ENCODE measurements at places on chromosomes 3 and 15. TPM values are rescaled to one million over a fixed set of nuclear protein-coding genes. Genes with fewer than 3 reads are reported as not detected.

DNA sequence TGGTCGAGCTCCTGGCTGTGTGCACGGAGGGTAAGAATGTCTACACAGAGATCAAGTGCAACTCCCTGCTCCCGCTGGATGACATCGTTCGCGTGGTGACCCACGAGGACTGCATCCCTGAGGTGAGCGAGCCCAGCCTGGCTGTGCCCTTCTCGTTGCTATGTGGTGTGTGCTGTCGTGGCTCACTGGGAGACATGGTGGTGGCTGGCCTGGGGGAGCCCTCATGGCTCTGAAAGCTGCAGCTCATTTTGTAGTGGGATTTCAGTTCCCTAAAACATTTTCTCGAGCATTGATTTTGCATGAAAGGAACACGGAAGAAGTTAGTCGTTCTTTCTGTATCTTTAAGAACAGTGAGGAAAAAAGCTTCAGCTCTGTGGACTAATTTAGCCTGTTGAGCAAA, 200.5 kb downstream of the ITPR1 start:
- no peak overlapping the region for H3K27ac ChIP-seq
- H3K36me3 ChIP-seq, result no peaks in the 10 kb centered on the region
- H3K4me1 ChIP-seq, result peaks cover 25% of the 10 kb centered on the region
- no peak for DNase-seq
- no peak overlapping the region for H3K4me3 ChIP-seq

- 0 out of 2 replicates have a peak overlapping the region, but pooled peaks have one; percentile 82 for H3K27ac ChIP-seq
- H3K4me3 ChIP-seq, result peak overlapping the region; percentile 37
- H3K4me1 ChIP-seq, result peaks cover 33% of the 10 kb centered on the region
- no peaks in the 10 kb centered on the region for H3K27me3 ChIP-seq
Observed at GRCh38 chr3:184715943-184716621, 4.2 kb upstream of the MAGEF1 start.

DNA sequence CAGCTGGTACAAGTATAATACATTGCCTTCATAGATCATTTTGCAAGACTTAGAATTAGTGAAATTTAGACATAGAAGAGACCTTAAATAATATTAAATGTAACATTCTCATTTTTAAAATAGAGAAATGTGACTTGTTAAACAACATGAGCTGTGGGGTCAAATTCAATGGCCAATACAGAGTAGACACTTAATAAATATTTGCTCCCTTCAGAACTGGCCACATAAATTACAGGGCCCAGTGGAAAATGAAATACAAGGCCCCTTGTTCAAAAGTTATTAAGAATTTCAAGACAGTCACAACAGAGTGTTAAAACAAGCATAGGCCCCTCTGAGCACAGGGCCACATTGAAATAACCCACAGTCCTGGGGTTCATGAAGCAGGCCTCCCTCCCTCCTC, 58.1 kb upstream of the PHLDB2 start:
- DNase-seq, result no peak
- no peak overlapping the region for H3K27ac ChIP-seq
- no peaks in the 10 kb centered on the region for H3K27me3 ChIP-seq
- no peak overlapping the region for H3K4me3 ChIP-seq
- H3K36me3 ChIP-seq, result no peaks in the 10 kb centered on the region
- H3K4me1 ChIP-seq, result no peaks in the 10 kb centered on the region

DNA sequence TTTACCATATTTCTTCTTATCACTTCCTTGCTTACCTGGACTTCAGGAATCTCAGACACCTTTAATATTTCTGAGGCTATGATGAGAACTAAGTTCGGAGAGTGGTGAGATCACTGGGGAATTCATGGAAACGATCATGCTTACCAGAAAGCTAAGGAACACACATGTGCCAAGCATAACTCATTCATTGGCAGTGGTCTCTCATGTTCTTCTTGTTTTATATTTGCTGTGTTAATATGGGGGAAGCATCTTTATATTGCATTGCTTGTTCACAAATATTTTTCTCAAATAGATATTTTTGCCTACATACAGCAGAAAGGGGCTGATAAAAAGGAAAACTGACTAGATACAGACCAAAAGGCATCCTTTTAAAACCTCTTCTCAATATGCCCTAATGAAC, 55.8 kb downstream of the COL6A6 start:
- no peak overlapping the region for H3K4me3 ChIP-seq
- no peaks in the 10 kb centered on the region for H3K27me3 ChIP-seq
- H3K27ac ChIP-seq, result no peak overlapping the region

DNA sequence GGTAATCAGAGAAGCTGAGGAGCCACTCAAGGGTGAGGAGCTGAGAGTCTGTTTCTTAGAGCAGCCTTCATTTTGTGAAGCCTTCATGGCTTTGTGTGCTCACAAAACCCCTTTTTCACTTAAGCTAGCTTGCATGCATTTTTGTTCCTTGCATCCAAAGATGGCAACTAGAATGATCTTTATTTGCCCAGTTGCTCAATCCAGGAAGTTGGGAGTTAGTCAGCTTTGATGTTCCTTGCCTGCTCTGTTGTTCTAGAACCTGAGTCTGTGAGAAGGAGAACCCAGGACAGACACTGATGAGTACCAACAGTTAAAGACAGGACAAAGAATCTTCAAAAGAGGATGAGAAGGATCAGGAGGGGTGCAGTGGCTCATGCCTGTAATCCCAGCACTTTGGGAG, 81.8 kb downstream of the IL20RB start:
- no peaks in the 10 kb centered on the region for H3K36me3 ChIP-seq
- no peak overlapping the region for H3K27ac ChIP-seq
- H3K27me3 ChIP-seq, result no peaks in the 10 kb centered on the region
- H3K4me1 ChIP-seq, result peaks cover 9% of the 10 kb centered on the region

GRCh38 chr15:70557521-70558258, 205.7 kb downstream of the UACA start:
- H3K27me3 ChIP-seq, result no peaks in the 10 kb centered on the region
- H3K36me3 ChIP-seq, result no peaks in the 10 kb centered on the region
- no peak overlapping the region for H3K27ac ChIP-seq
- no peaks in the 10 kb centered on the region for H3K4me1 ChIP-seq
- DNase-seq, result no peak

DNA sequence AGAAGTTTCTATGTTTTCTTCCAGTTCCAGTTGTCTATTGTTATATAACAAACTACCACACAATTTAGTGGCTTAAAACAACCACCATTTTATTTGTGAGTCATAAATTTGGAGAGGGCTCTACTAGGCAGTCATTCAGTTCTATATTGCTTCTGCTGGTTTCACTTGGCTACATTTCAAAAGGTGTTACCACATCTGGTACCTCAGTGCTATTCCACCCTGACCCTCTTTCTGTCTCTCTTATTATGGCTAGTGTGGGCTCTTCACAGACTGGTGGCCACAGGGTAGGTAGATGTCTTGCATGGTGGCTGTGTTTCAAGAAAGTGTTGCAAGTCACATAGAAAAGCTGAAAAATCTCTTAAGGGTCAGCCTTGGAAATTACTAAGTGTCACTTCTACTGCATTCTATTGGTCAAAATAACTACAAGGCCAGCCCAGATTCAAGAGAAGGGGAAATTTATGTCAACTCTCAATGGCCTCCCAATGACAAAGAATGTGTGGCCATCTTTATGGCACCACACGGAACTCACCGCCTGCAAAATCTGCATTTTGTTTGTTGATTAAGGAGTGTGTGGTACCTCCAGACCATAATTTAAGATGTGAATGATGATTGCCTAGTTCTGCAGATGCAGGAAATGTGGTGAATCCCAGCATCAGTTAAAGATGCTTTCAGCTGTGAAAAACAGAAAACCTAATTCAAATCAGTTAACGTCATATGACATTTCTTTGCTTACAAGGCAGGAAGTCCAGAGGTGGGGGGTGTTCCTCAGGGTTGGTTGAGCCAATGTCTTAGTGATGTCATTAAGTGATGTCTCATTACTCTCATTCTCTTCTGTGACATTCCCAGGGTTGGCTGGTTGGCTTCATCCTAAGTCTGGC, 105.8 kb upstream of the RASGRP1 start:
- 0 out of 2 replicates have a peak, but pooled peaks cover 6% of the 10 kb centered on the region for H3K4me1 ChIP-seq
- H3K4me3 ChIP-seq, result no peak overlapping the region
- H3K27me3 ChIP-seq, result no peaks in the 10 kb centered on the region
- no peak for DNase-seq
- no peaks in the 10 kb centered on the region for H3K36me3 ChIP-seq
- no peak overlapping the region for H3K27ac ChIP-seq

DNA sequence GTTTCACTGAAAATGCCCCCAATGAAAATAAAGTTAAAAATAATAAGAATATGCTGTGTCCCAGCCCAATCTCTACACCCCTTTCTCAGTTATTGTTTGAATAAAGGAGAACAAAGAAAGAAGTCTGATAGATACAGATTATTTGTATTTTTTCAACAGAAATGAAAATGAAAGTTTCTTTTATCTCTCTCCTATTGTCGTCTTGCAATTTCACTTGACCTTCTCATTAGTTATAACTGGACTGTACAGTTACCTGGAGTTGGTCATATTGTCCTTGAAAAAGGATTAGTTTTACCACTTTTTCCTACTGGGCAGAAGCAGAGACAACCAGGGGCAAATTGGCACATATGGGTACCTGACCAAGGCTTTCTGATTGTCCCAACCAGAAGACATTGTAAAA, 440.0 kb downstream of the PDCD6IP start:
- H3K27ac ChIP-seq, result no peak overlapping the region
- no peaks in the 10 kb centered on the region for H3K36me3 ChIP-seq
- no peaks in the 10 kb centered on the region for H3K27me3 ChIP-seq
- no peak overlapping the region for H3K4me3 ChIP-seq
- no peaks in the 10 kb centered on the region for H3K4me1 ChIP-seq
- no peak for DNase-seq

DNA sequence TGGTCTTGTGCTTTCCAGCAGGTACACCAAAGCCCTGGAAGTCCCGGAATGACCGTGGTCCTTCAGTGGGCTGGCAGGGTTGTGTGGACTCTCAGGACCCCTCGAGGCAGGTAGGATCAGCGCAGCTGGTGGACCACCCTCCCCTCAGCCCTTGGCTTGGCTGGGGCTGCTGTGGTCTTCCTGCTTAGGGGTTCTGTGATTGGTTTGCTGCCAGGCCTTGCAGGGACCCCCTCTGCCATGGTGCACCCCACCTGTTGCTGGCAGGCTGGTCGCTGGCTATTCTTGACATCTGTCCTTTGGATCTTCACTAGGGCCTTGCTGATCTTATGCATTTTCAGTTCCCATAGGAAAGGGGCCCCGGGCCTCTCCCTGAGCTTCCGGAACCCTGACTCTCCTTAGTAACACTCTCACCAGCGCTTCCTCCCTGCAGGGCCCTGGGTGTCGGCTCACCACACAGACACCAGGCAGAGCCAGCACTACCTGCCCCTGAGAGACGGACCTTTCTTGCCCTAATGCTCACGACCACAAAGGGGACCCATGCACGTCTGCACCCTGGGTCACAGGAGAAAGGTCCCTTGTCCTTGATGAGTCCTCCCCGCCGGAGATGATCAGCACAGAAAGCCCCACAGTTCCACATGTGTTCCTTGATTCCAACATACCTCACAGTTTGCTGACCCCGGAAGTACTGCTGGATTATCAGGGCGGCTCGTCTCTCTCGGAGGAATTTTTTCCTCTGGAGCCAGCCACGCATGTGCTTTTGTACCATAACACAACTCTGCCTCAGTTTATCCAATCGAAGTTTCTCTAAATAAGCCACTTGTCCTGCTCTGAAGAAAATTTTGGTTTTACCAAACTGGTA, 51.7 kb downstream of the MYO5C start:
- no peak overlapping the region for H3K27ac ChIP-seq
- no peak for DNase-seq
- H3K4me1 ChIP-seq, result no peaks in the 10 kb centered on the region
- H3K27me3 ChIP-seq, result no peaks in the 10 kb centered on the region
- H3K36me3 ChIP-seq, result peaks cover 9% of the 10 kb centered on the region

DNA sequence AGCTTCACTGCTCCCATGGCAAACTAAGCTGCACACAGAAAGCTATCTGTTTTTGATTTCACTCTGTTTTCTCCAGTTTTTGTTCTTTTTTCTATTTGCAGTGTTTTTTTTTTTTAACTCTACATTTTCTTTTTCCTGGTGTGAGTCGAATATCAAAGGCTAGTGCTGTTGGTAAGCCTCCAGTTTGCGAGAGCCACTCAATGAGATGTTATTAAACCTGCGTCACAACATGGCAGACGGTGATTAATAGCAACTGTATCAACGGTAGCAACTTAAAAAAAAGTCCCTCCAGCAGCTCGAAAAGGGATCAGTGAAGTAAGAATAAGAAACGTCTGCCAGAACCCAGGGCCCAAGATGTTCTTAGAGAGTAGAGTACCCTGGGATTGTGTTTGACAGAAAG, 84.1 kb downstream of the MEIS2 start:
- H3K27me3 ChIP-seq, result no peaks in the 10 kb centered on the region
- no peak overlapping the region for H3K27ac ChIP-seq
- H3K36me3 ChIP-seq, result no peaks in the 10 kb centered on the region
- H3K4me3 ChIP-seq, result no peak overlapping the region
- no peak for DNase-seq

- H3K4me1 ChIP-seq, result peaks cover 18% of the 10 kb centered on the region
- H3K4me3 ChIP-seq, result peak within 1 kb of the TSS; percentile 75
- no peak within 1 kb of the TSS for H3K27ac ChIP-seq
- peaks cover 15% of the 10 kb centered on the region for H3K27me3 ChIP-seq
- DNase-seq, result peak; percentile 49
- H3K36me3 ChIP-seq, result no peaks in the 10 kb centered on the region
Observed at GRCh38 chr3:125212509-125213363, at the start of gene SLC12A8. TSS of gene SLC12A8 (minus strand) at chr3:125212748. CDS start at chr3:125211349, 1,399 bp downstream.

GRCh38 chr3:58009026-58009748, 965 bp downstream of the FLNB start:
- peak; percentile 62 for DNase-seq
- no peak overlapping the region for H3K27ac ChIP-seq
- no peaks in the 10 kb centered on the region for H3K27me3 ChIP-seq

DNA sequence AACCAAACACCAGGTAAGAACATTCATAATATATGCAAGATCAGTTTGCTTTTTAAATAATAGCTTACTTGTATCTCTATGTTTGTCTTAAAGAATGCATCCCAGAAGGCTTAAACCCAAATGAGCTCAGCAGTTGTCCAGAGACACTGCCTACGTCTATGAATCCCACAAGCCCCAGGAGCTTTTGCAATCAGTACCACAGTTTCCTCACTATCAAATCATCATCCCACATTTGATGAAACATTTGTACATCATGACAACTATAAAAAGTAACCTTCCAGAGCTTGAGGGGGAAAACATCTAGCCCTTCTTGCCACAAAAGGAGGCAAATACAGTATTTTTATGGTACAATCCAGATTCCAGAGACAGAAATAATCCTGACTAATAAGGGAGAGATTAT, 63.7 kb downstream of the ATP8B4 start:
- no peak overlapping the region for H3K4me3 ChIP-seq
- no peaks in the 10 kb centered on the region for H3K36me3 ChIP-seq
- H3K27me3 ChIP-seq, result no peaks in the 10 kb centered on the region
- H3K4me1 ChIP-seq, result peaks cover 7% of the 10 kb centered on the region
- H3K27ac ChIP-seq, result no peak overlapping the region

ZNF654 gene
- total RNA-seq, result 9.9 TPM

NPAP1 gene
- 0.24 TPM for total RNA-seq

SLC15A2 gene
- 5.2 TPM for total RNA-seq

TGFBR2 gene
- 13.0 TPM for total RNA-seq

XCR1 gene
- not detected for total RNA-seq

PLXNA1 gene
- total RNA-seq, result 80.2 TPM

All from GM23338 (cell line).